ENCODE measurements at places on chromosomes 11 and 22.
A peak's percentile ranks its signal among the peaks of the same experiment; 100 is the strongest.

GRCh38 chr22:39241794-39242594 is 2.8 kb downstream of the PDGFB start:
- no peak for DNase-seq

DNA sequence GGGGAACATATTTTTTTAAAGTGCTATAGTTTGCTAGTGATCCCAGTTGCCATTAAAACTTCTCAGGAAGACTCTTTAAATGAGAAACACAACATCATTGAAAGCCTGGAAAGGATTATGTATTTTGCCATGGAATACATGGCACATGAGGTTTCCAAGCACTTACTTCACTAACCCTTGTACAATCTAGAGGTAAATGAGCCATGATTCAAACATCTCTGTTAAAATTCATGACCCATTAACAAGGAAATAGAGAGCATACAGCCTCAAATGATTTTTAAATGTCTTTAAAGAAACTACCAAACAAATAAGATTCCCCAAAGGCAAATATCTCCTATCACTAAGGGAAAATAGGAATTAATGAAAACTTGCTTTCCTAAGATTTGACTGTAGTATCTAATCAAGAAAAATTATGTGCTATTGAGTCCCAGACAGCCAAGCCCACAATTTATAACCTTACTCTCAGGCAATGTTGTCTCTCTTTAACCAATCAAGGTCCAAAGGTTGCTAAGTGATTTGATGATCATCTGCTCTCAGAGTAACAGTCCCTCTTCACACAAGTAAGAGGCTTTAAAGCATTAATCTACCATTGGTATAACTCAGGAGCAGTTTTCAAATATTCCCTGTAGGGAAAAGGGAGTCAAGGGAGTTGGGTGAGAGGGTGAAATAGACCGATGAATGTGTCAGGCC is 92.0 kb upstream of the DDI1 start:
- no peak for DNase-seq

GRCh38 chr11:87573708-87574107 is 536.0 kb downstream of the TMEM135 start:
- DNase-seq: no peak

- peak; percentile 91 for DNase-seq
Measured at GRCh38 chr11:57288771-57289579, 35.8 kb downstream of the TNKS1BP1 start.

- no peak for DNase-seq
Measured at GRCh38 chr11:10407749-10408685, 47.0 kb upstream of the AMPD3 start.

- DNase-seq: no peak
Measured at GRCh38 chr22:40578171-40578570, 58.3 kb downstream of the MRTFA start.

GRCh38 chr22:50525104-50525857 is at the start of gene SCO2:
Gene SCO2, minus strand, starts transcription at chr22:50525598. Its CDS starts 1,187 bp downstream, at chr22:50524411.
- peak; percentile 93 for DNase-seq

- DNase-seq: no peak
Measured at GRCh38 chr11:62676698-62677097, 2.2 kb downstream of the UBXN1 start.

- no peak for DNase-seq
Measured at GRCh38 chr22:24162436-24162835, 18.9 kb upstream of the SUSD2 start.

- DNase-seq: no peak
Measured at GRCh38 chr11:2991452-2992233, 486 bp downstream of the NAP1L4 start.

DNA sequence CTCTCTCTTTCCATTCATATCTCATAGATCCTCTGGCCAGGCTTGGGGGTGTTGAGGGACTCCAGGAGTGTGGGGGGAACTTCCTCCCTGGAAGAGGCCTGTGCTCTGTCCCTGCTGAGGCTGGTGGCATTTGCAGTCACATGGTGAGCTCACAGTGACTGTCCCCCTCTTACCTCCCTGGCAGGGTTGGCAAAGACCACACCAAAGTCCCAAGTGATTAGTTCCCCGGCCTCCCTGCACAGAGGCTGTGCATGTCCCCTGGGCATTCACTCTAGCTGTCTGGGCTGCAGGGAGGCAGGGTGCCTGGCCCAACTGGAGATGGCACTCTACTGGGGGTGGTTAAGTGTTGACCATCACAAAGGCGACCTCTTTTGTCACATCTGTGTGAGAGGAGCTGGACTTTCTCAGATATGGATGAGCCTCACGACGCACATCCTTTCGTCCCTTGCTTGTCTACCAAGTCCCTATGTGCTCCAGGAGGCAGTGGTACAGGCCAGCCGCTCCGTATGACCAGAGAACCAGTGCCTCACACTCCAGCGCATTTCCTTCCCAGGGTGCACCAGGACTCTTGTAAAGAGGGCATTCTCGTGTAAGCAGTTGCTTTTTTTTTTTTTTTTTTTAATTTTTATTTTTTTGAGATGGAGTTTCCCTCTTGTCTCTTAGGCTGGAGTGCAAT is 8.8 kb downstream of the TANGO2 start:
- DNase-seq: no peak

DNA sequence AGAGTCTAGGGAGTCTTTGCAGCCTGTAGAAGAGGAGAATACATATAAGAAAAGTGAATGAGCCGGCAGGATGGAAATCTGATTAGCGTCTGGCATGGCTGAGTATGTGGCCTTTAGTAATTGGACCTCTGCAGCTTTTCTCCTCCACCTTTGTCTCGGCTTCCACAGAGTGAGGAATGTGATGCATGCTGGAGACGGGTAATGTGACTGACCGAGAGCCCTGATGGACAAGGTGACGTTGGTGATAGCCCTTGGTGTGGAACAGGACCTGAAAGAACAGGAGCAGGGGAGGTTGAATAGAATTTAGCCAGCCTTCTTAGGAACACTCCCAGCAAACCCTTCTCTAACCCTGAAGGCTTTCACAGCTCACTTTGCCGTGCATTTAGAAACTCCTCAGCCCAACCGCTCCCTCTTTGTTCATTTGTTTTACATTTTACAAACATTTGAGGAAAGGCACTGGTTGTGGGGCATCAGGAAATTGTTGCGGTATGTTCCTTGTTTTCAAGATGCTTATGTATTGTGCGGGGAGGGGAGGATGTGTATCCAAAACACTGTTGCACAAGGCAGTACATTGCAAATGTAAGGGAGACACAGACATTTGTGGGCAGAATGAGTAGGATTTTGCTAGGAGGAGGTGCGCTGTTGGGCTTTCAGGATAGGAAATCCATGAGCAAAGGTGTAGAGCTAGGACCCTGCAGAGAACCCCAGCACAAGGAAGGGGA is 6.9 kb downstream of the GTPBP1 start:
- no peak for DNase-seq

- no peak for DNase-seq
Measured at GRCh38 chr22:42621505-42622002, 6.9 kb upstream of the POLDIP3 start.

DNA sequence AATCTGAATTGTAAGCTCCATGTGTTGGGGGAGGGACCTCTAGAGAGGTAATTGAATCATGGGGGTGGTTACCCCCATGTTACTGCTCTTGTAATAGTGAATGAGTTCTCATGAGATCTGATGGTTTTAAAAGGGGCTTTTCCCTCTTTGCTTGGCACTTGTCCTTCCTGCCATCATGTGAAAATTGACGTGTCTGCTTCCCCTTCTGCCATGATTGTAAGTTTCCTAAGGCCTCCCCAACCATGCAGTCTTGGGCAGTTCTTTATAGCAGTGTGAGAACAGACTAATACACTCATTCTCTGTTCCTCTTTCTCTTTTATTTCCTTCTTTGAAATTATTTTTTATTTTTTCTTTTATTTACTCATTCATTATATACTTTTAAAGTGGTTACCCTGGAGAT is 239.4 kb downstream of the CSNK2A3 start:
- DNase-seq: no peak

DNA sequence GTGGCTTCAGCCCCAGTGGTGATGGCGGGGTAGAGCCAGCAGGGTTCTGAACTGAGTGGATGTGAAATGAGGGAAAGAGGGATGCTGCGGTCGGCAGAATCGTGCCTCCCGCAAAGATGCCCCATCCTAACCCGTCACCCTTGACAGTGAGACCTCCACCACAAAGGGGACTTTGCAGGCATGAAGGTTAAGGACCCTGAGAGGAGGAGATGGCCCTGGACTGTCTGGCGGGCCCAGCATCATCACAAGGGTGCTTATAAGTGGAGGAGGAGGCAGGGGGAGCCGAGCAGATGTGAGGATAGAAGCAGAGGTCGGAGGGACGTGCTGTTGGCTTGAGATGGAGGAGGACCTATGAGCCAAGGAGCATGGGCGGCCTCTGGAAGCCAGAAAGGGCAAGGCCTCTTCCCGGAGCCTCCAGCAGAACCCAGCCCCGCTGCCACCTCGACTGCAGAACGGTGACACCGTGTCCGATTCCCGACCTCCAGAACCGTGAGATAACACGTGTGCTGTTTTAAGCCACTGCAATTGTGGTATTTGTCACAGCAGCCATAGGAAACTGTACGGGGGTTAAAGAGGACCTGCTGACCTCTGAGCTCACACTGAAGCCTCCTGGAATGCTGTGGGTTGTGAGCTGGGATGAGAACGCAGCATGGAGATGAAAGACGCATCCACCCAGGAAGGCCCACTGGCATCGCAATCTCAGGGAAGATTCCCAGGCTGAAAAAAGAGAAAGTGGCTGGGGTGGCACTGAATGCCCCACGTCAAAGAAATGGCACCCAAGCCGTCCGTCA is 10.9 kb downstream of the LINC01488 start:
- no peak for DNase-seq

DNA sequence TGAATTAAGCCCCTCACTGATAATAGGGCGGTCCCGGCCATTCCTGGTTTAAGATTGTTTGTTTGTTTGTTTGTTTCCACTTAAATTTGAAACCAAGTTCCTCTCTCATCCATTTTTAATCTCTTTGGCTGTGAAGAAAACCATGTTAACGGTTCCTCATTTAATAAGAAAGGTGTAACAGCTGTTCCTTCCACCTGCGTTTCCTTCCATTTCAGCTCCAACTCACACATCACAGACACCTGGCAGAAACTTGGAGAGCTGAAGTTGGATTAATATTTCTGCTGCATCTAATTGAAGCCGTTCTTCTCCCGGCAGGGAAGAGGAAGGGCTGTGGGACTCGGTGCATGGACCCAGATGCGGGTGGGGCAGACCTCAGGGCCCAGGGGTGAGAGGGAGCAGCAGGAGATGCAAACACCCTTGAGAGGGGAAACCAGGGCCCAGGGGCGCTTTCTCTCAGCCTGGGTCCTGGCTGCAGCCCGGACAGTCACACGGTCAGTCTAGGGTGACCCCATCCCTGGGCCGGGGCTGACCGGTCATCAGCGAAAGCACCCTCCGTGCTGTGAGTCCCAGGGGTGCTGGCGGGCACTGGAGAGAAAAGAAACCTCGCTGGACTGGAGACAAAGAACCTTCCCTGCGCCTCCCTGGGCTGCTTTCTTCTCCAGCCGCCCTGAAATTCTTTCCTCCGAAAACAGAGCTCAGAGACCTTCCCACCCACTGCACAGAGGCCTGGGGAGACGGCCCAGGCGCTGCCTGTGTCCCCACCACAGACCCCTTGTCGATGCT is 242.0 kb downstream of the BRD1 start:
- no peak for DNase-seq

DNA sequence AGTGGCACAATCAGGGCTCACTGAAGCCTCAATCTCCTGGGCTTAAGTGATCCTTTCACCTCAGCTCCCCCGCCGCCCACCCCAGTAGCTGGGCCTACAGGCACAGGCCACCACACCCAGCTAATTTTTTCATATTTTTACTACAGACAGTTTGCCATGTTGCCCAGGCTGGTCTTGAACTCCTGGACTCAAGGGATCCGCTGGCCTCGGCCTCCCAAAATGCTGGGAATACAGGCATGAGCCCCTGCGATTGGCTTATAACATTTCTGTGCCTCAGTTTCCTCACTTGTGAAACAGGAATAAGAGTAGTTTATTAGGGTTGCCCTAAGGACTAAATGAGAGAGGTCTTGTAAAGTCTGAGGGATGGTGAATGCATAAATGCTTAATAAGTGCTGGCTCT is 1.2 kb downstream of the VSTM5 start:
- DNase-seq: no peak

GRCh38 chr11:67423466-67423865 is 4.8 kb upstream of the RPS6KB2 start:
- no peak for DNase-seq

GRCh38 chr11:101215069-101215468 is 85.5 kb upstream of the PGR start:
- no peak for DNase-seq

Data from skeletal muscle cell (primary cell).